ENCODE measurements at places on chromosomes 2 and 18. TPM values are rescaled to one million over a fixed set of nuclear protein-coding genes. Genes with fewer than 3 reads are reported as not detected.
A peak's percentile ranks its signal among the peaks of the same experiment; 100 is the strongest.

DNA sequence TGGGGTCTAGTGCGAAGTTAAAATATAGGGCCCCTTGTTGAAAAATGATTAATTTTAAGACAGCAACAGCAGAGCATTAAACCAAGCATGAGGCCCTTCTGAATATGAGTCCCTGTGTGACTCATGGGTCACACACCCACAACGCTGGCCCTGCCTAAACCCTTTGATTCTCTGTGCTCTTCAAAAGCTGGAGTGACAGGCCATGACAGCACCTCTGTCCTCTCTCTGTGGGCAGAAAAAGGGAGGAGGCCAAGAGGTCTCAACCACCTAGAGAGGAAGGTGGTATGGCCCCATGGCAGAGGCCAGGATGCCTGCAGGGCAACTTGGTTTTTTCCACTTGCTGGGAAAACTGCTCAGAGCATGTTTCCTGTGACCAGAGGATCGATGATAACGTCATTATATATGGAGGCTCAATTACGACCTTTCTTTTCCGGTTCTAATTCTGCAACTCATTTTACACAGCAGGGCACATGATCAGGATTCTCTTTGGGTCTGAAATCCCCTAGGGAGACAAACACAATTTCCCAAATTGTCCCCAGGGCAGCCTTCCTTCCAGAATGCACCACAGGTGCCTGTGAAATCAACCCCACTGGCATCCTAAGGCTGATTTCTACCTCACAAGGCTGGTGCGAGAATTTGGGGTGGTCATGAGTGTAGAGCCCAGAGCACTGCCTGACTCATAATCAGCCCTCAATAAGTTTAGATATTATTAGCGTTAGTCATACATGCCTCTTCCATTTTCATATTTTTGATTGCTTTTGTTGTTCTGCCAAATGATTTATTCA lies 102.0 kb upstream of the PPP1CB start:
- H3K4me3 ChIP-seq = no peak overlapping the region
- no peaks in the 10 kb centered on the region for H3K4me1 ChIP-seq
- H3K36me3 ChIP-seq = no peaks in the 10 kb centered on the region

- peak overlapping the region; percentile 1 for H3K27ac ChIP-seq
- no peaks in the 10 kb centered on the region for H3K36me3 ChIP-seq
- H3K27me3 ChIP-seq = peaks cover 65% of the 10 kb centered on the region
- H3K4me3 ChIP-seq = peak overlapping the region; percentile 48
Observed at GRCh38 chr18:5893956-5894610, 1.2 kb downstream of the TMEM200C start.

GRCh38 chr18:45081566-45082181 lies 401.0 kb downstream of the SETBP1 start:
- no peaks in the 10 kb centered on the region for H3K36me3 ChIP-seq
- H3K27me3 ChIP-seq = no peaks in the 10 kb centered on the region
- H3K4me3 ChIP-seq = no peak overlapping the region
- no peak overlapping the region for H3K27ac ChIP-seq
- no peak for DNase-seq
- H3K4me1 ChIP-seq = no peaks in the 10 kb centered on the region

Gene CD8B2
- not detected for total RNA-seq

Gene CDCA7
- total RNA-seq = 0.59 TPM

- H3K4me3 ChIP-seq = no peak overlapping the region
- DNase-seq = no peak
- no peak overlapping the region for H3K27ac ChIP-seq
- no peaks in the 10 kb centered on the region for H3K36me3 ChIP-seq
- H3K4me1 ChIP-seq = no peaks in the 10 kb centered on the region
Observed at GRCh38 chr2:224156436-224156835, 117.3 kb upstream of the SERPINE2 start.

Gene TCF23
- total RNA-seq = 0.21 TPM
